ENCODE measurements at places on chromosomes 6 and 20. TPM values are rescaled to one million over a fixed set of nuclear protein-coding genes. Genes with fewer than 3 reads are reported as not detected.

- no peak for DNase-seq
Measured at GRCh38 chr6:132114201-132114825, 163.1 kb upstream of the CCN2 start.

NKX2-2 gene
- total RNA-seq, result 1.4 TPM

BANF2 gene
- total RNA-seq, result not detected

TMEM200A gene
- 24.6 TPM for total RNA-seq

- peak; percentile 65 for DNase-seq
Measured at GRCh38 chr6:5084781-5085647, at the start of gene PPP1R3G. PPP1R3G (plus strand) TSS chr6:5085341; CDS start chr6:5085486, 145 bp downstream.

DNA sequence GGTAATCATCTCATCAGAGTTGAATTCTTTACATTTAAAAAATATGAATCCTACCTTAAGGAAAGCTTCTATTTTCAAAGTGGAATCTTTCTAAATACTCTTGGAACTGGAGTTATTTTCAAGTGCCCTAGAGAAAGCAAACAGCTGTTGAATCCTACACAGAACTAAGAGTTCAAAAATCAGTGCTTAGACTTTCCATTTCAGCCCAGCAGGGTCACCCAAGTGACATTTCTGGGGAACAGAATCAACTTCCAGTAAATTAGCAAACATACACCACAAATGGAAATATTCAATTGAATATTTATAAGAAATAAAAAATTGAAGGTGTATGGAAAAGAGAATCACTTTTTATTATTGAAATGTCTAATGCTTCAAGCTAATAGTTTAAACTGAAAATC is 427.7 kb upstream of the NOX3 start:
- no peak for DNase-seq

SLC2A4RG gene
- total RNA-seq, result 48.0 TPM

GRCh38 chr20:39378776-39379175 is 416.6 kb downstream of the DHX35 start:
- DNase-seq, result no peak

UNC5CL gene
- 6.6 TPM for total RNA-seq

GRCh38 chr6:118697554-118697953 is 46.2 kb upstream of the CEP85L start:
- no peak for DNase-seq

DNA sequence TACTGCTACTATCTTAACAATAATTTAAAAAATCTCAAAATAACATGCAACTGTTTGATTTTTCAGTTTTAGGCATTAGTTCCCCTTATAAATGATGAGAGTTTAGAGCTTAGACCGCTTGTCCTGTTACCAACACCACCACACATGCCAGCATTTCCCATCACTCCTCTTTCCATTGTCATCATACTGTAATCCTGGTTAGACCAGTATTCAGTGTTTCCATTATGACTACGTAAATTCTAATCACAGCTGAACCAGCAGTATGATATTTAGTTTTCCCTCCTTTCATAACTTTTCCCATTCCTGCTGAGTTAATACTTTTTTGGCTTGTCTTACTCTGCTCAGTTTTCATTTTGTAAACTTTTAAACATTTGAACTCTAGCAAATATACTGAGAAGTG is 12.2 kb upstream of the TBC1D20 start:
- no peak for DNase-seq

- DNase-seq, result no peak
Measured at GRCh38 chr6:113147544-113147943, 709.6 kb upstream of the MARCKS start.

- DNase-seq, result no peak
Measured at GRCh38 chr20:7505152-7505834, 435.0 kb downstream of the HAO1 start.

ULBP2 gene
- 0.31 TPM for total RNA-seq

GRCh38 chr6:137967689-137968454 is 100.8 kb downstream of the TNFAIP3 start:
- DNase-seq, result no peak

DNA sequence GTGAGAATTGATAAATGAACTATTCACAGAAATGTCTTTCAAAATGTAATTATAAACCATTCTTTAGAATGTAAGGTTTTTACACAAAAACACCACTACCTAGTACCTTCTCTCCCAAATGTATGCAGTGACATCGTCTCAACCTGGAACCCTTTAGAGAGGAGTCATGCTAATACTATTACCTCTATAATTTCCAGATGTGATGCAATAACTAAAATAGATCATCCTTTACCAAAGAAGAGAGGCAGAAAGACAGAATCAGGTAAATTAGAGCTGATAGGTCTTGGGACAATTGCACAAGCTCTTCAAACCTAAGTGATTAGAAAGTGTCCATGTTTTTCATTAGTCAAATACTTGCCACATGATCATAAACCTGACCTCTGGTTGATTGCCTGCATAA is 96.7 kb downstream of the HDGFL1 start:
- no peak for DNase-seq

- no peak for DNase-seq
Measured at GRCh38 chr6:28004350-28005151, 47.5 kb downstream of the OR2B6 start.

DNA sequence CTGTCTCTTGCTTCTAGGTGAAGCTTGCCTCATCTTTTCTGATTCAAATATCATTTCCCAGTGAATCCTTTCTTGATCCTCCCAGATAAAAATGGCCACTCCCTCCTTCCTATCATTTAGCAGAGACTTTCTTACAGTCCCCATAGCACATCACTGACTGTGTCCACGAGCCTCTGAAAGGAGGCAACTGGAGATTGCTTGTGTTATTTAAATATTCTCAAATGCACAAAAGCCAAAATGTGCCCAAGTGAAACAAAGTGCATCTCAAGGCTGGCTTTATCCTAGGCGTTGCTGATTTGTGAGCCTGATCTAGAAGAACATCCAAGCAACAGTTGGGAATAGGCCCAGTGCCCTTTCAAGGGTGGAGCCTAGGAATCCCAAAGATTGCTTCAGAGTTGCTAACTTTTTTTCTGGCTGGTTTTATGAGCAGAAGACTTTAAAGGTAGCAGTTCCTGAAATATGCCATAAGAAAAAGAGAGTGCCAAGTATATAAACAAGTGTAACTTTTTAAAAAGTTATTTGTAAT is 393.6 kb downstream of the CD83 start:
- no peak for DNase-seq

GRCh38 chr6:166494757-166495486 is 91.6 kb downstream of the RAMACL start:
- no peak for DNase-seq

- DNase-seq, result no peak
Measured at GRCh38 chr20:48759631-48760245, 68.1 kb downstream of the PREX1 start.

POU3F2 gene
- total RNA-seq, result not detected

DNA sequence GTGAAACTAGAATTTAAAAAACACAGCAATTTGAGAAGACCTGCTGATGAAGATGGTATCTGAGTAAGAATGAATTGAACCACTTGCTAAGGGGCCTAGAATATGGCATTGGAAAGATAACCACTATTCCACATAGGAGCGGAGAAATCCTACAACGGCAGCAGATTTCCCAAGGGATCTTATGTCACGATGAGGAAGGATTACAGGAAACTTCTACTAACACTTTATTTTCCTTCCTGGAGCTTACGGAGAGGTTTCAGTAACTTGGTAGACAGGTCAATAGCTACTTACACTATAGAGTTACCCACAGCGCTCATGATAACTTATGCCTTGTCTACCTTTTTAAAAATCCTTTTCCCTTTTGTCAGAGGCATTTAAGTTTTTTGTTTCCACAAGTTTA is 11.8 kb upstream of the TCF21 start:
- DNase-seq, result no peak

DNA sequence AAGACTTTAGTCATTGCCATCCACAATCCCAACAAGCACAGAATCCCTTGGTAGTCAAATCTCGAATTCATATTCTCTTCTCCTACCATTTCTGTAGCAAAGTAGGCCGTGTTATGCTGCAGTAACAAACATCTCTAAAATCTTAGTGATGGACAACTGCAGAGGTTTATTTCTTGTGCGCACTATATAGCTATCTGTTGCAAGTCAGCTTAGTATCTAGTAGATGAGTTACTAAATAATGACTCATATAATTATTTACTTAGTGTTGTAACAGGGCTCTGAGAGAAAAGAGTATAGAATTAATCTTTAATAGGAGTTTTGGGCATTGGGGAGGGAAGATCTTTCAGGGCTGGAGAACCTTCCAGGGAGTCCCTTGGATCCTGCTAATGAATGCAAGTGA is 73.3 kb downstream of the CAP2 start:
- DNase-seq, result no peak

- DNase-seq, result no peak
Measured at GRCh38 chr6:42742116-42742894, 3.6 kb downstream of the TBCC start.

MGME1 gene
- total RNA-seq, result 17.1 TPM

TAF4 gene
- 28.2 TPM for total RNA-seq

SEMG2 gene
- not detected for total RNA-seq

DNA sequence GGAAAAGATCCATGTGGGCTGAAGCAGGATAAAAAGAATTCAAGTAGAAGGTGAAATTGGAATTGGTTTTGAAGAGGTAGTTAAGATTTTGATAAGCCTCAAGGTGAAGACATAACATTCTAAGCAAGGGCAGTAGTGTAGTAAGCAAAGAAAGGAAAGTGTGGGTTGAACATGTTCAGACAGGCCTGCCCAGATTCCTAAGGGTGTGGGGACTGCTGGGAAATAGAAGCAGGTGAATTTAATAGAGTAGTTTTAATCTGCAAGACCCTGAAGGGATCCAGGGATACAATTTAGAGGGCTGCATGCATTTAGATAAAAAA is 19.1 kb downstream of the TAB2 start:
- DNase-seq, result no peak

TREML1 gene
- not detected for total RNA-seq

- DNase-seq, result no peak
Measured at GRCh38 chr20:62336329-62336728, 30.8 kb downstream of the LAMA5 start.

- DNase-seq, result no peak
Measured at GRCh38 chr6:5827056-5827904, 179.4 kb downstream of the NRN1 start.

DNA sequence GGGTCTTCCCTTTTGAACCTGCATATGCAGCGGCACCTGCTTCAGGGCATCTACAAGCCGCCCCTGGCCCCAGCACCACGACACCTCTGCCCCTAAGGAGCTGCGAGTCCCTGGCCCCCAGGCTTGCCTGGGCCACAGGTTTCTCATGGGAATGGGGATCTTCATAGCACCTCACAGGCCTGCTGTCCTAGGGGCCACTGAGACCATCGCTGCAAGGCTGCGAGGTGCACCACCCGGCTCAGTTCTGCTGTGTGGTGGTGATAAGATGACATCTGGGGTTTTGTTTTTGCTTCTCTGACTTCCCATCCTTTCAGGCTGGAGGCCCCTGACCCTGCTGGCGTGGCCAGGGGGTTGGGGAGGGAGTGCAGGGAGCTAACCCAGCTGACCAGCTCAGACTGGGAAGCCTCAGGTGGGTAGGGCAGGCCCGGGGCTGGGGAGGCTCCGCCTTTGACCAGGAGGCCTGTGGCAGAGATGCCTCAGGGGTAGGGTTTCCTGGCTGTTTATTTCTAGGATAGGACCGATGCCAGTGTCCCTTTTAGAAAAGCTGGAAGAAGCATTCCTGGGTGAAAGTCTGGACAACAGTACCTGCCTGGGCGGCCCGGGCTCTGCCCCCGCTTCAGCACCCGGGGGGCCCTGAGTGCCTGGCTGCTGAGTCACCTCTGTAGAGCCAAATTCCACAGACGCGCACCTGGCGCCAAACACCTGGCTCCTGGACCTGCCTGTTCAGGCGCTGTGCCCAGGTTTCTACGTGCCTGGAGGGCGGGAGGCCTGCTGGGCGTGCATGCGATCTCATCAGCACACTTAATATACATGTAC is 264.7 kb downstream of the DLL1 start:
- DNase-seq, result peak; percentile 50
